ENCODE measurements at places on chromosomes 13 and 19. TPM values are rescaled to one million over a fixed set of nuclear protein-coding genes. Genes with fewer than 3 reads are reported as not detected.

DNA sequence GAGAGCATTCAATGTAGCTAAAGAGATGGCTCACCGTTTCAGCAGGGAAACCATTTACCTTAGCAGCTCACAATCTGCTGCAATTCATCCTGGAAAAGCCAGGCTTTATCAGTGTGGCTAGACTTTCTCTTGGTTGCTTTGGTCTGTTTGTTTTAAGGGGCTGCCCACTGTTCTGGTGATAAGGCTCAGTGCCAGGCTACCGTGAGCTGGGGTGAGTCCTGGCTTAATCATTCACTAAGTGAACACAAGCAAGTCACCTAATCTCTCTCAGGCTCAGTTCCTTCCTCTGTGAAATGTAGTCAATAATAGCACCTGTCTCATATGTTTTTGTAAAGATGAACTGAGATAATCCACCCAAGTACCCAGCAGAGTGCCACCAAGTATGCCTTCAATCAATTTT, 229.0 kb downstream of the TEX29 start:
- DNase-seq: no peak

DNA sequence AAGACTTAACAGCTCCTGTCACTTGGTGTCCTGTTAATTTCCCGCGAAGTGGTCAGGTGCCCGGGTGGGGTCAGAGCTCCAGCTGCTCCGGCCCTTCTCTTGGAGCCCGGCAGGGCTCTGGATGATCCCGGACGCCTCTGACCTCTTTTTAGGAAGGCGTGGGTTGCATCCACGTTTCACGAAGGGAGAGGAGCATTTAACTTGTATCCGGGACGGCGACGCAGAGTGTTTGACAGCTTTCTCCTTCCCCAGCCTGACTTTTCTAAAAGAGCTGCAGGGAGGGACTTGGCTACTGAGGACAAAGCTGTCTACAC, 656 bp downstream of the ZNF155 start:
- no peak for DNase-seq

DNA sequence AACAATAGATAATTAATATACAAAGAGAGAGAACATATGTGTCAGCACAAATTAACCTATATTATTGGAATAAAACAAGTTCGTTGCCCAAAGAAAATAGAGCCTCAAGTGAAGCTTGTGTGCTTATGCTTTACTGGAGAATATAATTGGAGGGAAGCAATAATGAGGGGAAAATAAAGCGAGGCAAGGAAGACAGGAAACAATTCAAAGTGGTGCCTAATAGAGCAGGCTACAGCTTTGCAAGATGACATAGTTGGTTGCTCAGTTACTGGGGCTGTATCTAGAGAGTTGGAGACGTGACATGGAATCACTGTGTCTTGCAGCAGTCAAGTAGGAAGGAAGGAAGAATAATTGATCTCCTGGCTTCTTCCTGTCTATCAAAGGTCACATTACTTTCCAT, 21.1 kb upstream of the SLC10A2 start:
- DNase-seq: no peak

CCDC124 gene
- total RNA-seq: 104 TPM

DAND5 gene
- total RNA-seq: not detected

TGFBR3L gene
- 0.14 TPM for total RNA-seq
